CMK (cell line): ENCODE measurements at places on chromosomes 4 and X.
A peak's percentile ranks its signal among the peaks of the same experiment; 100 is the strongest.

DNA sequence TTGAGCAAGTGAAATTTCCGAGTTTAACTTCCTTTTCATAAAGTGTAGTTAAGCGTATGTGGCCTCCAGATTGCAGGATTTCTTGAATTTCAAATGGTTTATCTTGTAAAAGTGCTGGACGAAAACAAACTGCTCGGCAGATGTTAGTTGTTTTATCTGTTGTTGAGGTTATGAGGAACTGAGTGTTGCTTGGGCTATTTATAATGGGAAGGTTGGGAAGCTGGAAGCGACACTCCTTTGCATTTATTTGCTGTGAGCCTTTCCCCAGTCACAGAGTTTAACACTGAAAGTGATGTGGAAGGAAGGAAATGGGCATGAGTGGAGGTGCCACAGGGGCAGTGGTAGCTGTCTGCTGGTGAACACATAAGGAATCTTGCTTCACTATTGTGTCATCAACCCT is 284.9 kb downstream of the PCDH7 start:
- DNase-seq, result no peak

- DNase-seq, result no peak
These were observed 10.9 kb downstream of the MTMR1 start for GRCh38 chrX:150704030-150704613.

DNA sequence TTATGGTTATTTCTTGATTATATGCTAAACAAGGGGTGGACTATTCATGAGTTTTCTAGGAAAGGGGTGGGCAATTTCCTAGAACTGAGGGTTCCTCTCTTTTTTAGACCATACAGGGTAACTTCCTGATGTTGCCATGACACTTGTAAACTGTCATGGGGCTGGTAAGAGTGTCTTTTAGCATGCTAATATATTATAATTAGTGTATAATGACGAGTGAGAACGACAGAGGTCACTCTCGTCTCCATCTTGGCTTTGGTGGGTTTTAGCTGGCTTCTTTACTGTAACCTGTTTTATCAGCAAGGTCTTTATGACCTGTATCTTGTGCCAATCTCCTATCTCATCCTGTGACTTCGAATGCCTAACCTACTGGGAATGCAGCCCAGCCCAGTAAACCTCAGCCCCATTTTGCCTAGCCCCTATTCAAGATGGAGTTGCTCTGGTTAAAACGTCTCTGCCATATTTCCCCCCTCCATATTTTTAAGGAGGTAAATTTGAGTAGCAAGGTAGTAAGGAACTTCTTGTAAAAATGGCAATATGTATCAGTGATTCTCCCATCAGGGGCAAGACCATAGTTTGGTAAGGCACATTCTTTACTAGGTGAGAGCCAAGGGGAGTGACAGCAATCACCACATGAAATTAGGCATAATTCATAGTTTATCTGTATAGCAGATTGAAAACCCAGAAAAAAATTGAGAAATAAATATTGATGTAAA is 2.6 kb downstream of the CXCL2 start:
- DNase-seq, result no peak

DNA sequence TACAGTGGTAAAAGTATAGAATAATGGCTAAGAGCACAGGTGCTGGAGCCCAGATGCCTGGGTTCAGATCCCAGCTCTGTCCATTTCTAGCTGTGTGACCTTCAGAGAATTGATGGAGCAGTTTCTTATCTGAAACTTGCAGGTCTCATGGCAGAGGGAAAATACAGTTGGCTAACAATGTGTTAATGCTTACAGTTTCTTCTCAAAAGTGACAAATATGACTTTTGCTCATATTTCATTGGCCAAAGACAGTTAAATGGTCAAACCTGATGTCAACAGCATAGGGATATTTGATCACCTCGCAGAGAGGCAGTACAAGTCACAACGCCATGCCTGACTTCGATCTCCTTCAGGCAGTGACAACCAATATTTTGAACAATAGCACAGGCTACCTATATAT is 60.2 kb upstream of the LCORL start:
- DNase-seq, result no peak

- DNase-seq, result no peak
These were observed 105.6 kb downstream of the AMELX start for GRCh38 chrX:11398785-11399184.

DNA sequence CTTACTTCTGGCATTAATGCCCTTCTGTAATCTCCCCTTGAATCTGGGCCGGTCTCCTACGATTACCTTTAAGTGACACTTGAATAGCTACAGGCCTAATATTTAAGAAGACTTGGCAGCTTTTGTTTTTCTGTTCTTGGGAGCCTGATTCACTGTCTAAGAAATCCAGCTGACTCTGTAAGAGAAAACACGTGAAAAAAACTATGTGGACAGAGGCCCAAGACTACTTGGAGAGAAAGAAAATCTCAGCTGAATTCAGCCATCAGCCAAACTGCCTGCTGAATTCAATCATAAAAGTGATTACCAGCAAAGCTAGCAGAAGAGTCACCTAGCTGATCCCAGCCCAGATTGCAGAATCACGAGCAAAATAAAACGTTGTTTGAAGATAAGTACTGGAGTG is 521.2 kb downstream of the MID1IP1 start:
- no peak for DNase-seq

DNA sequence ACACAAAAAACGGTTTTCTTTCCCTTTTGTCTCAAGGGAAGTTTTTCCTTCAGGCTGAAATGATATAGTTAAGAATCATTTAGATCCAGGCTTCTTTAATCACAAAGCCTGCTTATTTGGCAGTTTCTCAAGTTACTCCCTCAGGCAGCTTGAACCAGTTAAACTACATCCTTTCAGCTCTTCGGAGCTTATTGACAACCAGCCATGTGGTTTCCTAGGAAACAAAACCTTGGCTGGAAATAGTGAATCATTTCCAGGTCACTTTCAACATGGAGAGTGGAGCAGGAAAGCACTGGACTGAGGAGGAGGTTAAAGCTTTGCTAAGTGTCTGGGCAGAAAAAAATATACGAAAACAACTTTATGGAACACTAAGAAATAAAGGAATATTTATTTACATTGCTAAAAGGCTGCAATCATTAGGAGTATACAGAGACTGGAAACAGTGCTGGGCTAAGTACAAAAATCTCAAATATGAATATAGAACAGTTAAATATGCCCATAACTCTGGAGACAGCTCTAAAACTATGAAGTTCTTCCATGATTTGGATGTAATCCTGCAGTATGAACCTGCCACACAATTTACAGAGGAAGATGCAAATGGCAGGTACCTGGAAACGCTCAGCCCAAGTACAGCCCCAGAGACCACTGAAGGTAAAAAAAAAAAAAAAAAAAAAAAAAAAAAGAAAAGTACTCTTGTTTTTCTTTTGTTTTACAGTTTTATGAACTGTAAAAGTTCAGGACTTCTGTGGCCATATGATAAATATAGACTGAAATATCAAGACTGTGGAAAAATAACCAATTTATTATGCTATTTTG is 23.2 kb upstream of the AASDH start:
- DNase-seq, result no peak

- DNase-seq, result no peak
These were observed 170.0 kb downstream of the MID1 start for GRCh38 chrX:10450229-10450958.

DNA sequence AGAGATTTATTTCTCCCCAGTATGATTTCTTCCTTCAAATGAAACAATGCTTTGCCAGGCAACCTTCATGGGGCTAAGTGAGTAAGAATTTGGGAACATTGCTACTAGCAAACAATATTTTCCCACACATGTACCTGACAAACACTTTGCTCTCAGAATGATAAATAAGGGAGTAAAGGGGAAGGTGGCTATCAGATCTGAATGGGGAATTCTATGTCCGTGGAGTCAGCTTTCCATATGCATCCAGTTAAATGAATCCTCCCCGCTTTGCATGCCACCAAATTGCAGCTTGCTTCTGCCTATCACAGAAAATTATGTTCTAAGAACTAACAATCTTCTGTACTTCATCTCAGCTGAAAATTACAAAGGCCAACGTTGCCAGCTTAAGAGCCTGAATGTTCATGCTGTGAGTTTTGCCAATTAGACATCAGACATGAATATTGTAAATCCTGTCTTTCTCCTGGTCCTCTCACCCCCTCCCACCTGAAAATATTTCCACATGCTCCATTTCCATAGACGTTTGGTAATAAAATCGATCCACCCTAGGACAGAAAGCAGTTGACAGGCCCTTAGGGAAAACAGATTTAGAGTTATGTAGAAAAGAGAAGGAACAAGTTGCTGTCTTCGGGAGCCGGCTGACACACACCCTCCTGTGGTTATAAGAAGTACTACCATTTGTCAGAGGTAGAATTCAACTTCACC is 6.3 kb downstream of the MEPE start:
- DNase-seq, result no peak

GRCh38 chr4:96347582-96347981 is 507.7 kb downstream of the PDHA2 start:
- DNase-seq, result peak; percentile 87

DNA sequence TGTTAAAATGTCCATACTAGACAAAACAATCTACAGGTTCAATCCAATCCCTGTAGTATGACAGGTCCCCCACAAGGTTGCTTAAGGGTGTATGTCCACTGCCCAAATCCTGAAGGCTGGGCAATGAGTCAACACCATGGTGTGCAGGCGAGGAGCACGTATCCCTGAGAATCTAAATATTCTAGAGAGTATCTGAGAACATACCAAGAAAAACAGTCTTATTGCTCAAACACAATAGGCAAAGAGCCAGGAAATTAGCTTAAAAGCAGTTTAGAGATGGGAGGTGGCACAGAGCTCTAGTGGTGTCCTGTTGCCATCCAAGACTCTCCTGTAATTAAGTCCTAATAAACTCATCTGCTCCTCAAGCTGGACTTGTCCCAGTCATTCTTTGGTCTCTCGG is 37.0 kb downstream of the RCHY1 start:
- DNase-seq, result no peak
